ENCODE measurements at places on chromosomes 7 and 10.

GRCh38 chr7:3112479-3113134, 68.9 kb upstream of the CARD11 start:
- peak; percentile 57 for DNase-seq

GRCh38 chr10:97904018-97904381, 54.4 kb downstream of the GOLGA7B start:
- DNase-seq = no peak

DNA sequence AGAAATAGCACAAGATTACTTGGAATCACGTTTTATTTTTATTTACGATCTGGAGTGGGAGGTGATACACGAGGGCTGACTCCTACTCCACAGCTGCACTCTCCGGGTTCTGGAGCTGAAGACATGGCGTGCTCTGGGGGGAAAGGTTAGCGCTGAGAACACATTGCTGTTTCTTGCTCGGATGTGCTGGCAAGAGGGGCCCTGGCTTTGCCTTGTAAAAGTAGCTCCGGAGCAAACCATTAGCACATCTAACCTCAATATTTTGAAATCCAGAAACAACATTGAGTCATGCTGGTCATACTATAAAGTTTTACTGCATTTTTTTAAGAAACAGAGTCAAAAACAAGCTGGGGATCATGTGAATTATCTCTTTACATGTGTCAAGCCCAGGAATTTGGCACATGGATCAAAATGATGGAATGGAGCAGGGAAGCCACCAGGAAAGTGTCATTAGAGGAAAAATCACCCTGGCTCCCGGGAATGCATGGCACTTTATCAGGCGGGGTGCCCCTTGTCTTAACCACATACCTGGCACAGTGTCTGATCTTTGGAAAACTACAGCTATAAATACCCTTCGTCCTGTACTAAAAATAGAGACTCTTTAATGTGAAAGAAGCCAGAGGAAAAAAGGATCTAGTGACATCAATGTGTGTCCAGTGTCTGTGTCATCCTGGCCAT, 31.6 kb upstream of the LYZL1 start:
- no peak for DNase-seq

- no peak for DNase-seq
Observed at GRCh38 chr7:112624416-112624815, 143.6 kb downstream of the LSMEM1 start.

GRCh38 chr10:17214526-17214925, 13.1 kb upstream of the TRDMT1 start:
- DNase-seq = no peak
